ENCODE measurements at places on chromosomes 2 and 18. TPM values are rescaled to one million over a fixed set of nuclear protein-coding genes. Genes with fewer than 3 reads are reported as not detected.

GRCh38 chr18:3498698-3499471 is 48.9 kb downstream of the TGIF1 start:
- H3K36me3 ChIP-seq, result no peaks in the 10 kb centered on the region
- peaks cover 5% of the 10 kb centered on the region for H3K27me3 ChIP-seq
- no peak for DNase-seq
- H3K4me3 ChIP-seq, result no peak overlapping the region

DNA sequence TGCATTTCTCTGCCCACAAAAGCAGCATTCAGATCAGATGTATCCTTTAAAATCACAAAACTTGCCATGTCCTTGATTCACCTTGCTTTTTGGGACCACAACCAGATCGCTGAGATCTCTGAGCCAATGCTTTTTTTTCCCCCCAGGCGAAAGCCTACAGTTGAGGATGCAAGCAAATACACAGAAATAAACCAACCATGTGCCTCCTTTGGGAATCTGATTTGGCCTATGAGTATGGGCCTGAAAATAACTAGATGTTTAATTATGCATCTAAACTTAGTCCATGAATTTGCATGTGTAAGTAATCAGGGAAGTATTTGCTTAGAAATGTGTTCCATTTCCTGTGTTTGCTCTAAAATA is 49.7 kb upstream of the CDC42EP3 start:
- DNase-seq, result no peak
- no peaks in the 10 kb centered on the region for H3K4me1 ChIP-seq
- H3K27ac ChIP-seq, result no peak overlapping the region
- H3K27me3 ChIP-seq, result no peaks in the 10 kb centered on the region

DNA sequence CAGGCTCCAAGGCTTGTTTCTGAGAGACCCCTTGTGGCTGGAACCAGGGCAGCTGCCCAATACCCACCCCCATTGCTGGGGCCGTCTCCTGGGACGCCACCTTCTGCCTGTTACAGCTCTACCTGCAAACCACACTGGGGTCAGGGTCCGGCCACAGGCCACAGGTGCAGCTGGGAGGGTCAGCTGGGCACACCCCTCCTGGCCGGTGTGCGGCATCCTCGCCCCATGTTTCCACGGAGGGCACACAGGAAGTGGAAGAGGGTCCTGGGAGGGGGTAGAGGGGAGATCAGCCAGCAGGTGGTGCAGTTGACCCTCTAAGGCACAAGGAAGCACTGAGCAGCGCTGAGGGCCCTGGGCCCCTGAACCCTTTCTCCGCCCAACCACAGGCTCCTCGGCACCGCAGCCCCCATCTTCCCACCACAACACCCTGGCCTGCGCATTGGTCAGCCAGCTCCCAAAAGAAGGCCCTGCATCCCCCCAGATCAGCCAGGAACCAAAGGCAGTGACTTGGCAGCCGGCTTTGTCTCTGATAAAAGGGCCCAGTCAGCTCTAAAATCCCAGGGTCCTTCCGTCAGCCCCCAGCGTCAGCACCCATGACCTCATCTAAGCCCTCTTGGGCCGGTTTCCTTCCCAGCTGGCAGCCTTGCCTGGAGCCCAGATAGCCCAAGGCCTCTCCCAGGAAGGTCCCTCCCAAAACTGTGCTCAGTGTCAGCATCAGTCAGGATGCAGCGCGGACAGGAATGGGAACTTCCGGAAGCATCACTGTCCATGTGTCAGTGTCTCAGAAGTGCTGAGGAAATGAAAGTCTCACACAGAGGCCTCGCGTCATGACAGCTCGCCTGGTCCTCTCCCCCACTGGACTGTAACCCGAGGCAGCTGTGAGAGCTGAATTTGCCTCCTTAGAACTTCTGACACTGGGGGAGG is 1.7 kb downstream of the ERFE start:
- no peak overlapping the region for H3K4me3 ChIP-seq
- no peak overlapping the region for H3K27ac ChIP-seq

DNA sequence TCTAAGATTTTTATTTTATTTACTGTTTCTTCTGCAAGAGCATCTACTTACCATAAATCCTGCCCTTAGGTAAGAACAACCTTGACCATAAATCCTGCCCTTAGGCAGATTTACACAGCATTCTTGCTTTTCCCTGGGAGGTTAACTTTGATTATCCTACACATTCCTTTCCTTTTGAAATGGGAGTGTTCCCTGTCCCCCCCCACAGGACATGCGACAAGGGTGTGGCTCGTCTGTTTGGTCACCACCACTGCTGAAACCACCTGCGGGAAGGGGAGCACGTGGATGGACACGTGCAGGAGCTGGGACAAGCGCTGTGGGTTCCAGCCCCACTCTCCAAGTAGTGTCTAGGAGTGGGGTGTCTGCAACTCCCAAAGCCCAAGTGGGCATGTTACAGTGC is 239.3 kb upstream of the SP5 start:
- H3K4me3 ChIP-seq, result no peak overlapping the region
- H3K4me1 ChIP-seq, result no peaks in the 10 kb centered on the region
- no peaks in the 10 kb centered on the region for H3K36me3 ChIP-seq
- DNase-seq, result no peak

- H3K4me1 ChIP-seq, result no peaks in the 10 kb centered on the region
- no peaks in the 10 kb centered on the region for H3K36me3 ChIP-seq
- H3K4me3 ChIP-seq, result no peak overlapping the region
- H3K27ac ChIP-seq, result no peak overlapping the region
- no peak for DNase-seq
These were observed 19.0 kb upstream of the IGFBP5 start for GRCh38 chr2:216714376-216714775.

GRCh38 chr2:60715561-60715960 is 40.5 kb upstream of the PAPOLG start:
- H3K27me3 ChIP-seq, result no peaks in the 10 kb centered on the region
- DNase-seq, result no peak
- H3K4me3 ChIP-seq, result no peak overlapping the region
- no peaks in the 10 kb centered on the region for H3K4me1 ChIP-seq

GRCh38 chr18:36321658-36322407 is 24.3 kb downstream of the FHOD3 start:
- DNase-seq, result no peak
- H3K4me1 ChIP-seq, result no peaks in the 10 kb centered on the region
- no peaks in the 10 kb centered on the region for H3K36me3 ChIP-seq
- H3K27ac ChIP-seq, result no peak overlapping the region

DNA sequence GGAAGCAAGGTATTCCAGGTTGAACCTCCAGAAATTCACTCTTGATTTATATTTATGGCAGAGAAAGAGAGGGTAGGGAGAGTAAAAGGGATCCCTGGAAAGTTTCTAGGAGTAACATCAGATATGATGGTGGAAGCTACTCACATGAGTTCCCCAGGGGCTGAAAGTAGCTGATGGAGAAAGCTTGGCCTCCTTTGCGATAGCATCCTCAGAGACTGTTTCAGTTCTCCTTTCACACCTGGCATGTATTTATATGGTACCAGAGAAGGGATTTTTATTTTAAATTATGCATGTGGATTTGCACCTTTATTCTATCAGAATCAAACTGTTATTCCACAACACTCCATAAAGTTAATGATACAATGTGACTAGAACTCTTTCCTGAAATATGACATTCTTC is 126.3 kb upstream of the OSR1 start:
- no peaks in the 10 kb centered on the region for H3K27me3 ChIP-seq
- no peaks in the 10 kb centered on the region for H3K36me3 ChIP-seq
- no peaks in the 10 kb centered on the region for H3K4me1 ChIP-seq
- no peak for DNase-seq

DNA sequence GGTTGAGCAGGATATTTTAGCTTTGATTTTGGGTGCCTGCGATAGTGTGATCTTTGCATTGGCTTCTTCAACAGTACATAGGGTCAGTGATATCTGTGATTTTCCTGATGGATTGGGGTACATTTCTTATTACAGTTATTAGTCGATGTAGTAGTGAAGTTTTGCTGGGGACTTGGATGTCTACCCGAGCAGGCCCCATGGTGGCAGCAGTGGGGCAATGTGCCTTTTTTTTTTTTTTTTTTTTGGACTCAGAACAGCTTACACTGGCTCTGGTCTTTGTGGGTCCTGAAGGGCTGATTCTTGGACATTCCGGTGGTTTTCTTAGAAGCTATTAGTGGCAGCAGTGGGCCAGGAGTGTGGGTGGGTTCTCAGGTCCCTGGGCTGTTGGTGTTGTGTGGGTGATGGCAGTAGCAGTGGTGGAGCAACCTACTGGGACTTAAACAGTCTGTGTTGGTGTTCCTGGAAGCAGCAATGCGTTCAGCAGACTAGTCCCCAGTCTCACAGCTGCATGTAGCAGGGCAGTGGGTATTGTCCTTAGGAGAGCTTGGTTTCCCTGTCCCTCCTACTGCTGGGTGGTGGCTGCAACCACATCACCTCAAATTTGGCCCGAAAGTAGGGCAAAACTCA is 53.7 kb upstream of the SLC4A10 start:
- no peaks in the 10 kb centered on the region for H3K4me1 ChIP-seq
- no peak overlapping the region for H3K27ac ChIP-seq
- no peaks in the 10 kb centered on the region for H3K36me3 ChIP-seq
- H3K27me3 ChIP-seq, result no peaks in the 10 kb centered on the region

DNA sequence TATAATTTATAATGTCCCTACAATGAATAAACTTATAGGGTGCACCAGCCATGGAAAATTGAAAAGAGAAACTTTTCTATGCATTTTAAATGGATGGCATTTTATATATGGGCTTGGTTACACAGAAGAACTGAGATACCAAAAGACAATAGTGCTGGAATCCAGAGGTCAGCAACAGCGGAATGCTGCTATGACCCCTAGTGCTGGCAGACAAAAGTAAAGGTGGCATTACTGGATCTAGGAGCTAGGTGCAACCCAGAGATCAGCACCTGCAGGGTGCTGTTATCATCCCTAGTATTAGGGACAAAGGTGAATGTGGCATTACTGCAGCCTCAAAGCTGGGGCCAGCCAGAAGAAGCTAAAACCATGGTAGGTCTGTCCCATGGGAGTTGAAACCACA is 392.7 kb upstream of the ST6GAL2 start:
- no peak overlapping the region for H3K27ac ChIP-seq
- H3K4me3 ChIP-seq, result no peak overlapping the region
- DNase-seq, result no peak
- no peaks in the 10 kb centered on the region for H3K27me3 ChIP-seq
- no peaks in the 10 kb centered on the region for H3K36me3 ChIP-seq

Gene LIMS4
- 1.4 TPM for total RNA-seq

Gene FOXI3
- not detected for total RNA-seq

Gene LYPD6
- not detected for total RNA-seq

Gene VWA3B
- total RNA-seq, result 7.8 TPM

Gene MC5R
- not detected for total RNA-seq

Gene TMEM37
- 9.3 TPM for total RNA-seq
